Fibroblast of mammary gland (primary cell): ENCODE measurements at places on chromosomes 3 and 15.

DNA sequence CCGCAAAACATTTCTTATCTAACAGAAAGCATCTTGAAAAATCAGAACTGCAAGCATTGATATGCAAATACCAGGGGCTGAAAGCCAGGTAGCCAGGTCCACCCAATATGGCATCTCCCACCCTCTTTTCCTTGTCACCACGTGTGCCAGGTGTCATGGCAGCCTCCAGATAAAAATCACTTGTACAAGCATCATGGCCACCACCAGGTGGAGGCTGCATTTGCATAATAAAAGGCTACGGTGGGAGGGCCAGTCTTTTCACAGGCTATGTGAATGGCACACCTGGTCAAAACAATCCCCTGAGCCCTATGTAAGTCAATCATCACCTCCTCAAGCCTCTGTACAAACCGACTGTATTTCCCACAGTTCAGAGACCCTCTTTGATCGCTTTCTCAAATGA lies 1233.1 kb upstream of the ALCAM start:
- DNase-seq: no peak

DNA sequence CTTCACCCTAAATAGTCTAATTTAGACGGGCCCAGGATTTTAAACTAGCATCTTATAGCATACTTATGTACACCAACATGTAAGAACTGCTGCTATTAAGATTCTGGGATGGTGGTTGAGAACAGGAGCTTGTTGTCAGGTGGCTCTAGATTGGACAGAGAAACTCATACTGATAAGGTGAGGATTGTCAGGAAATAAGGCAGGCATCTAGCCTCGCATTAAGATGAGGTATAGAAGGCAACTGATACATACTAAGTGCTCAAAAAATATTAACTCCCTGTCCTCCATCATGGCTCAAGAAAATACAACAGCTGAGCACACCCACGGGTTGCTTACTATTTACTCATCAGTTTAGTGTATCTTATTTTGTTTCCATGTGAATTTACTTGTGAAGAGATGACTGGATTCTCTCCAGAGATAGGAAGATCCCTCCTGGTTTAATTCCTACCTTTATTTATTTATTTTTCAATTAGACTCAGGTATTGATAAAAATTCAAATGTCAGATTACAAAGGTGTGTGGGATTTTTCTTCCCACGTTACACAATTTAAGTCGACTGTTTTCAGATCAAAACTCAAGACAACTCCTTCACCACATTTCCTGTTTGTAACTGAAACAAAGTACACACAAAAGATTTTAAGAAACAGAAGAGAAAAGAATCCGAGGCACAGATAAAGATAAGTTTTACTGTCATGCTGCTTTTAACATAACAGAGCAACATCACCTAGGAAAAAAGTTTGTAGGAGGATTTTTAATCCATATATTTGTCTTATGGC lies at the start of gene TRAT1:
Gene TRAT1 (plus strand): TSS at position 664 of the 775 bp plus-strand sequence. CDS start 142 bp downstream, outside the sequence.
- DNase-seq: no peak

DNA sequence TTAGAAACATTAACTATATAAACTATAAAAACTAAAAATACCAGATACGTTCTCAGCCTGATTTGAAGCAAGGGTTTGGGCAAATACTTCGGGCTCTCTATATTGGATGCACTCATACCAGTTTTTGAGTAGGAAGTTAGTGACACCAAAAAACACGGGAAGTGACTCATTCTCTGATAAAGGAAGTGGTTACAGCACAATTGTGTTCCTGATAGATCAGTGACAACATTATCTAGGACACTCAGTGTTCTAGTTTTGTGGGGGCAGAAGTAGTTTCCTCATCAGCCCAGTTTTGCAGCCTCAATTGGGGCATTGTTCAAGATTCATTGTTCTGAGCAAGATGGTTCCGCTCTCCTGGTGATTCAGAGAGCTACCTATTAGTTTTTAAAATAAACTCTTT lies 469.6 kb upstream of the DPPA4 start:
- DNase-seq: peak; percentile 40

GRCh38 chr15:57018151-57018550 lies 99.7 kb downstream of the TCF12 start:
- DNase-seq: peak; percentile 31

GRCh38 chr3:111414531-111414930 lies 127.5 kb upstream of the CD96 start:
- no peak for DNase-seq

GRCh38 chr3:45035441-45036301 lies 9.6 kb downstream of the CLEC3B start:
- DNase-seq: peak; percentile 34

DNA sequence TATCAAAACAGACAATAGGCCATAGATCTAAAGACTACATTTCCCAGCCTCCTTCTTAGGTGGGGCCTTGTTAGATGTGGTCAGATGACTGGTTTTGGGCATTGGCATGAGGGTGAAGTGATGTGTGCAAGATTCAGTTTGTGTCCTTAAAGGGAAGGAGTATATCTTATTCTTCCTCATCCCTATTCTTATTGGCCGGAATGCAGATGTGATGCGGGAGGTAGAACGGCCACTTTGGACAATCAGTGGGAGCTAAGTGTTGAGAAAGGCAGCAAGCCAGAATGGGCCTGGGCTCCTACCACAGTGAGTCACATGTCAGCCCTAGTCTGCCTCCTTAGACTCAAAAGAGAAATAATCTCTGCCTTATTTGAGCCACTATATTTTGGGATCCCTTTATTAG lies 89.8 kb upstream of the MEX3B start:
- DNase-seq: peak; percentile 57
